ENCODE measurements at places on chromosomes 5 and 9.

DNA sequence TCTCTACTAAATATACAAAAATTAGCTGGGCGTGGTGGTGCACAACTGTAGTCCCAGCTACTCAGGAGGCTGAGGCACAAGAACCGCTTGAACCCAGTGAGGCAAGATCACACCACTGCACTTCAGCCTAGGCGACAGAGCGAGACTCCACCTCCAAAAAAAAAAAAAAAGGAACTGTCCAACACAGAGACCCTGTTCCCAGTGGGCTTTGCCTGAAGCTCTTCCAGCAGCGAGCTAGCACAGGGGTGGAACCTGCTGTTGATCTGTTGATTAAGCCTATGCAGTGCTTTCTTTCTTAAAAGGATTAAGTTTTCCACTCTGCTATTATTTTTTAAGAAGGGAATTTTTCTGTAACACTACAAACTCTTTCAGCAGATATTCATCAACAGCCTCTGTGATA is 171.0 kb upstream of the TUT7 start:
- no peak for DNase-seq

GRCh38 chr5:68419637-68420452 is 204.3 kb downstream of the PIK3R1 start:
- DNase-seq: no peak

GRCh38 chr9:132042324-132042723 is 37.3 kb downstream of the MED27 start:
- no peak for DNase-seq

GRCh38 chr5:143693651-143694252 is 118.2 kb upstream of the HMHB1 start:
- no peak for DNase-seq

DNA sequence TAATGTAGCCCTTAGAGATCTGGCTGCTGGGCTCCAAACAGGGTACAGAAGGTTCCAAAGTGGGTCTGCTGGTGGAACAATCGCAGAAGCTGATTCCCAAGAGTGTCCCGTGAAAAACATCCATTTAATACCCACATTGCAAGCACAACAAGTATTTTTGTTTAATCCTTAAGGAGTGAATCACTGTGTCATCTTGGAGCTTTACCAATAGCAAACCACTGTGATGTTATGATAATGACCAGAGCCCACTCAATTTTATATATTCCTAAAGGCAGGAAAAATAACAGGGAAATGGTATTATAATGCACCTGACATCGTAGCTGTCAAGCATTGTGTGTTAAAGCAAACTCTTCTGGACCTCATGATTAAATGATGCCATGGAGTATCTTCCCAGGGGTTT is 291.9 kb downstream of the FBXL7 start:
- no peak for DNase-seq

- DNase-seq: no peak
These were observed 142.5 kb downstream of the ACER2 start for GRCh38 chr9:19551124-19551929.

DNA sequence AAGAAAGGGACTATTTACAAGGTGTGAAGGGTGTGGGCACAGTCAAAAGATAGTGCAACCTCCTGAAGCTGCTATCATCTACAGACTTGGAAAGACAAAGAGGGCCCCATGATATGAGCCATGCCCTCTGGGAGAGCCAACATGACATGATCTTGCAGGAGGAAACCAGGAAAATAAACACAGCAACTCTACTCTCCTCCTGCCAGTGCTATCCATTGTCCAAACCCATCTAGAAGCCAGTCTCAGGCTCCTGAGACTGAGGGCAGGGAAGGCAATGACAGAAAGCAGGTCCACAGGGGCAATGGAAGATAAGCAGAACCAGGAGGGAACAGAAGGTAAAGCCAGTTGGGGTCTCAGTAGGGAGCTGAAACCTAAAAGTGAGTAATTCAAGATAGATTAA is 37.1 kb downstream of the PLPP1 start:
- DNase-seq: no peak

DNA sequence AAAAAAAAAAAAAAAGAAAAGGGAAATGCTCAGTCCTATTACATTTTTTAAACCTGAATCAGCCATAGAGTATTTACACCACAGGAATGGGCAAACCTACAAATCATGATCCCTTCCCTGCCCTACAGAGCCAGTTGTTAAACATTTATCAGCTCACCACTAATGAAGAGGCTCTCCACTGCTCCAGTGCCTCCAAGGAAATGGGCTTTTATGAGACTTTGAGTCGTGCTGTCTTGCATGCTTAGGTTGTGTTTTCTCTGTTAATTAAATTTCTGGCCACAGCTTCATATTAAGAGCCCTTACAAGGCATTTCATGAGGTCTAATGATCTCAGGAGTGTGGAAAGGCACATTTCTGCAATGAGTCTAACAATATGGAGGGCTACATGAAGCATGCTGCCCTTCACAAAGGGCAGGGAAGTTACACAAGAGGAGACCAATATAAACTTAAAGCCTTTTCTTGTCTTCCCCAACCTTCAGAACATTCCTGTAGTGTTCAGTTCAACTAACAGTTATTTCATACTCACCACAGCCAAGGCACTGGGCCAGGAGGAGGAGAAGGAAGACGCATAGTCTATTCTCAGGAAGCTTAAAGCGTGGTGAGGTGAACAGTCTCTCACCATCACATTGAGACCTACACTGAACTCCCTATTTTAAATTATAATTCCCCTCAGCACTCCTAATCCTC is 140.1 kb upstream of the ABCA1 start:
- no peak for DNase-seq

- DNase-seq: no peak
These were observed 1.7 kb downstream of the AGGF1 start for GRCh38 chr5:77031891-77032290.

DNA sequence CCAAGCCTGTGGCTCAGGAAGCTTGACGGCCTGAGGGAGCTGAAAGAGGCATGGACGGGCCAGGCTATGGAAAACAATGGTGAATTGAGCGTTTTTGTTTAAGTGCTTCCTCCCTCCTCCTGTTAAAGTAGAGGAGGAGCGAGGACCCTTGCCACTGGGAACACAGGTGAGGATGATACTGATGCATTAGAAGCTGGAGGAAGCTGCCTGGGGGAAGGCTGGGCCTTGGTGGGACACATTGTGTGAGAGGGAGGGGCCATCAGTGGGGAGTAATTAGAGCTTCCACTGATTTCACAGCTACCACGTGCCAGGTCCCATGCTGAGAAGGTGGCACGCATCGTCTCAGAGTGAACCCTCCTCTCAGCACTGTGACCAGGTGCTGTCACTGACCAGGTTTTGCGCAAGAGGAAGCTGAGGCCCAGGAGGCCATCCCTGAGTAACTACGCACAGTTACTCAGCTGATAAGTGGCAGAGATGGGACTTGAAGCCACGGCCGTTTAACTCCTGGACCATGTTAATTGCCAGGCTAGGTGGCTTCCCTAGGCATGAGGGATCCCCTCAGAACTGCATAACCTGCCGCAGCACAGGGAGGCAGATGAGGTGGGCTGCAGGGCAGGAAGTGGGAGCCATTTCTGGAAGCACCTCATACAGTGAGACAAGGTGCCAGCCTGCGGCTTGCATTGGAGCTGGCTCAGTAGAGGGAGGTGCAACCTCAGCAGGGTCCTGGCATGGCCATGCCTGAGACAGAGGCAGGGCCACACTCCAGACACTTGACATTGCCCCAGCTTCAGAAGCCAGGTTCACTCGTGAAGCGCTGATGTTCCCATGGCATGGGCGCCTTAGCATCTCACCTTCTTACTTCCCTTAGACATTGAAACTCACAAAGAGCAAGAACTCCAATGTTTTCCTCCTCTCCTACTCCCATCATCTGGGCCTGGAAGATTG is 195.3 kb upstream of the MVB12B start:
- DNase-seq: no peak

GRCh38 chr5:151328734-151329133 is 18.6 kb downstream of the SLC36A2 start:
- DNase-seq: no peak

- no peak for DNase-seq
These were observed 41.0 kb upstream of the TMEM252 start for GRCh38 chr9:68581696-68582095.

DNA sequence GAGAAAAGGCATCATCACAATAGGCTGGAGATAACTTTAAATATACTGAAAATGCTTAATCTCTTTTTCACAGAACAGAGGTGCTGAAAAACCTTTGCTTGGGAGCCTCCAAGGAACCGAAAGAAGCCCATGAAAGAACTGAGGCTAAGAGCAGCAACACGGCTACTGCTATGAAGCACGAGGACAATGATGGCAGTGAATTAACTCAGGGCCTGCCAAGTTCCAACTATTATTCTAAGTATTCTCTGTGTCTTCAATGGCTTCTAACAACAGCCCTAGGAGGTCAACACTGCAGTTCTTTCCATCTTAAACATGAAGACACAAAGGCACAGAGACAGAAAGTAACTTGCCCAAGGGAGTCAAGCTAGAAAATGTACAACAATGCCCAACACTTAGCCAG is 293.0 kb upstream of the DAP start:
- no peak for DNase-seq

GRCh38 chr5:145072889-145073288 is 762.3 kb downstream of the PRELID2 start:
- DNase-seq: no peak
